Activated CD8-positive, alpha-beta T cell treated with anti-CD3 and anti-CD28 coated beads, Interleukin-2, amount 10 ng/mL, durations not matched to agents 7 days and 5 days (primary cell): ENCODE measurements at places on chromosomes 7 and 10. TPM values are rescaled to one million over a fixed set of nuclear protein-coding genes. Genes with fewer than 3 reads are reported as not detected.

DNA sequence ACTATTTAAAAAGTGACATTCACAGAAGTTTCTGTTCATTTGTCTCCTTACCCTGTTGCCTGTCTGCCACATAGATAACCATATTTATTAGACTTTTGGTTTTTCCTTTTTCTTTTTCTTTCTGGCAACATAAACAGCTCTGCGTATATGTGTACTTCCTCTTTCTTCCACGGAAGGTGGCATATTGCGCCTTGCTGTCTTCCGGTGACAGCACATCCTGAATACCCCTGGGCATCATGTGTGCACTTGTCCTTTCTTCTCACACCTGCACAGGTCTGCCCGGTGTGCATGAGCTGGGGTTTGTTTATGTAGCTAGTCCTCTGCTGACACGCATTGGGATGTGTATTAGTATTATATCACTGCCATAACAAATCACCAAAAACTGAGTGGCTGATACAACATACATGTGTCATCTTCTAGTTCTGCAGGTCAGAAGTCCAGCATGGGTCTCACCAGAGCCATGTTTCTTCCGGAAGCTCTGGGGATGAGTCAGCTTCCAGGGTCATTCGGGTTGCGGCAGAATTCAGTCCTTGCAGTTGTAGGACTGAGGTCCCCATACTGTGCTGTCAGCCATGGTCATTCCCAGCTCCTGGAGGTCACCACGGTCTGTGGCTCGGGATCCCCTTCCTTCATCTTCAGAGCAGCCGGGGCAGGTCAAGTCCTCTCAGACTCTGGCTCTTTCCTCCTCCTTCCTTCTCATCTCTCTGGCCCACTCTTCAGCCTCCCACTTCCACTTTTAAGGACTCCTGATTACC lies 596.0 kb upstream of the FOXK1 start:
- DNase-seq = no peak

DNA sequence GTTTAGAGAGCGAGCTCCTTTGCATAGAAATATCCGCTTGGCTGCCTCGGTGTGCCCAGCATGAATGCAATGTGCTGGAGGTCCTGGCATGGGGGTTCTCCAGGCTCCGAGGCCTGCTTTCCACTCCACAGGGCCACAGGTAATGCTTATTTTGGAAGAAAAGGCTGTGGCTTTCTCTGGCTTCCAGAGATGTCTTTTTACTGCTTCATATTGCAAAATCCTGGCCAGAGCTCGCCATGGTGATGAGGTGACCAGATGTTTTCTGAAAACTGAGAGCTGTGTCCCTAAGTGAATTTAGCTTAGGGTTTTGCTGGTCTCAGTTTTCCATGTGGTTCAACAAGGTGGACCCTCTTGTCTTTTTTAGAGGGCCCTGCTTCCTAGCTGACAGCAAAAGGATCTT lies 65.2 kb downstream of the BMPER start:
- no peak for DNase-seq

DNA sequence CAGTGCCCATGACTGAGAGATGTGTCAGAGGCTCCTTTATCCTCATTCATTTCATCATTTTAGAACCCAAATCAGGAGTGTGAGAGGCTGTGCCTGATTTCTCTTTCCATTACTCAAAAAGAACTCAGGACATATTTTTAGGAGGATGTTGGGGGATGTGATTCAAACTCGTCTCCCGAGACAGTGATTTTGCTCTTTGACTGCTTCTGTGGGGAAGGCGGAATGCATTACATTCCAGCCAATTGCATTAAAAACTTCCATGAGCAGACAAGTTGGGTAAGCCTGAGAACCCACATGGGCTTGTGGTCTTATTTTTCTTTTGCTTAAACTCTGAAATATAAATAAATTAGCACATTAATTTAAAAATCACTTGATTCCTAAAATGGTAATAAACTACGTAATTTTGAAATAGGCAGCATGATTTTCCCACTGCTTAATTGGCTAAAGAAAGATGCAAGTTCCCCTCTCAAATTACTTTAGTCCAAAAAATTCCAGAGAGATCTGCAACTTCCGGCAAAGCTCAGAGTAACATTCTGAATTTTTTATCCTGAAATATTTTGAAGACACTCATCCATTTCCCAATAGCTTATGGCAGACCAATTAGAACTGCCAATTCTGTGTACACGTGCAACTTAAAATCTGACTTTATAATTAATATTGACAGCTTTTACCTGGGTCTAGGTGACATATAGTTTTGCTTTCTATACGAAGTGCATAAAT lies 185.6 kb downstream of the C7orf25 start:
- no peak for DNase-seq

TMEM176A gene
- not detected for total RNA-seq

DNA sequence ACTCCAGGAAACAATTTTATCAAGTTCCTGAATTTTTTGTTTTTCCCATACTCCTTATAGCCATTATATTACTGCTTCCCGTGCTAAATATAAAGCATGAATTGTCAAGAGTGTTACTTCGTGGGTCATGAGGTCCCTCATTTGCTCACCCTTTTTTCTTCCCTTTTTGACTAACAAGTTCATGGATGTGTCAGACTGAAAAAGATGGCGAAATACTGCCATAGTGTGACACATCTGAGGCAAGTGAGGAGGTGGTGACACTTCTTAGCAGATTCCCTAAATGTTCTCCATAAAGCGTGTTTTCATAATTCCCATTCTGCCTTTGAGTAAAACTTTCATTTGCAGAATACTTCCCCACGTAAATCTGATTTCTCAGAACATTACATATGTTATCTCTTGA lies 269.6 kb upstream of the FZD1 start:
- DNase-seq = no peak

DNA sequence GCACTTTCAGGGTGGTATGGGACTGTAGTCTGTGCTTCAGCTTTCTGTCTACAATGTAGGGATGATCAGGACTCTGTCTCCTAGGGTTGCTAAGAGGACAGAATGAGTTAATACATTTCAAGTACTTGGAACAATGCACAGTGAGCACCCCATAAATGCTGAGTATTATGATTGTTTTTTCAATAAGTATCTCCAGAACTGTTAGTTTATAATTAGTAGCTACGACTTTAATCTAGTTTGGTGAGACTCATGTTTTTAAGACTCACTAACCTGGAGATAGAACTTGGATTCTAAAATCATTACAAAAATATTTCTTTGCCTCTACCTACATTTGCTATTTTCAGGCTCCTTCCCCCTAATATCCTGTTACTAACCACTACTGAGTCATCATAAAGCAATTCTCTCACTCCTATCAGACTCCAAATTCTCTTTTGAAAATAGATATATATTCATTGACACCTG lies 95.3 kb downstream of the CPED1 start:
- no peak for DNase-seq

RASSF4 gene
- total RNA-seq = 0.76 TPM

GRCh38 chr10:111523016-111523415 lies 446.2 kb downstream of the ADRA2A start:
- no peak for DNase-seq

- DNase-seq = no peak
These were observed 27.2 kb downstream of the NUDCD3 start for GRCh38 chr7:44463169-44463808.

PLEKHS1 gene
- total RNA-seq = not detected

GJC3 gene
- total RNA-seq = not detected

DNA sequence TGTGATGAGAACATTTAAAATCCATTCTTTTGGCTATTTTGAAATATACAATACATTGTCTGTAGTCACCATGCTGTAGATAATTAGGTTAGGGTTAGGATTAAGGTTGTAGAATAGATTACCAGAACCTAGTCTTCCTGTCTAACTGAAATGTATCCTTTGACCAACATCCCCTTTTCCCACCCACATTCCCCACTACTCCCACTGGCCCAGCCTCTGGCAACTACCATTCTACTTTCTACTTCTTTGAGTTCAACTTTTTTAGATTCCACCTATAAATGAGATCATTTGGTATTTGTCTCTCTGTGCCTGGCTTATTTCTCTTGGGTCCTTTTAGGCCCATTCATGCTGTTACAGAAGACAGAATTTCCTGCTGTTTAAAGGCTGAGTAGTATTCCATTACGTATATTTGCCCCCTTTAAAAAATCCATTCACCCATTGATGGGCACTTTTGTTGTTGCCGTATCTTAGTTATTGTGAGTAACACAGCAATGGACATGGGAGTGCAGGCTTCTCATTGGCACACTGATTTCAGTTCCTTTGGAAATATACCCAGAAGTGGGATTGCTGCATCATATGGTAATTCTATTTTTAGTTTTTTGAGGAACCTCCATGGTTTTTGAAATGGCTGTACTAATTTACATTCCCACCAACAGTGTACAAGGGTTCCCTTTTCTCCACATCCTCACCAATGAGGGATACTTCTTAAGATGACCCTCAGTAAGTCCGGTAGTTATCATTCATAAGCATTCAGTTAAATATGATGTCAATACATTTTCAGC lies 104.0 kb downstream of the RALA start:
- no peak for DNase-seq
